ENCODE measurements at places on chromosomes 1 and 21.

DNA sequence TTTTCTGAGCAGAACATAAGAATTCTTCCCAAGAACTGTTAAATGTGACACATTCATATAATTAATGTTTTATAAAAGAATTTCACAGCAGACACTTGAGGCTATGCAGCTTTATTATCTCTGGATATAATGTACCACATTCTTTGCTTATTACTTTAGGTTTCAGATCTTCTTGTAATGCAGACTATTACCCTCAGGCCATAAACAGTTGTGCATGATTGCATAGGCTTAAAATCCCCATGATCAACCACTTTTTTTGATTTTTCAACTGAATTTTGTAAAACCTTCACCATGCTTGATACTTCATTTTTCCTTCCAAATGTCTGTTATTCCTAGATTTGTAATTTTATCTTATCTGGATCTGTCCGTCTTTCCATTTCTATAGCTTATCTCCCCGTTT, 1355.7 kb downstream of the BRINP3 start:
- DNase-seq = no peak

DNA sequence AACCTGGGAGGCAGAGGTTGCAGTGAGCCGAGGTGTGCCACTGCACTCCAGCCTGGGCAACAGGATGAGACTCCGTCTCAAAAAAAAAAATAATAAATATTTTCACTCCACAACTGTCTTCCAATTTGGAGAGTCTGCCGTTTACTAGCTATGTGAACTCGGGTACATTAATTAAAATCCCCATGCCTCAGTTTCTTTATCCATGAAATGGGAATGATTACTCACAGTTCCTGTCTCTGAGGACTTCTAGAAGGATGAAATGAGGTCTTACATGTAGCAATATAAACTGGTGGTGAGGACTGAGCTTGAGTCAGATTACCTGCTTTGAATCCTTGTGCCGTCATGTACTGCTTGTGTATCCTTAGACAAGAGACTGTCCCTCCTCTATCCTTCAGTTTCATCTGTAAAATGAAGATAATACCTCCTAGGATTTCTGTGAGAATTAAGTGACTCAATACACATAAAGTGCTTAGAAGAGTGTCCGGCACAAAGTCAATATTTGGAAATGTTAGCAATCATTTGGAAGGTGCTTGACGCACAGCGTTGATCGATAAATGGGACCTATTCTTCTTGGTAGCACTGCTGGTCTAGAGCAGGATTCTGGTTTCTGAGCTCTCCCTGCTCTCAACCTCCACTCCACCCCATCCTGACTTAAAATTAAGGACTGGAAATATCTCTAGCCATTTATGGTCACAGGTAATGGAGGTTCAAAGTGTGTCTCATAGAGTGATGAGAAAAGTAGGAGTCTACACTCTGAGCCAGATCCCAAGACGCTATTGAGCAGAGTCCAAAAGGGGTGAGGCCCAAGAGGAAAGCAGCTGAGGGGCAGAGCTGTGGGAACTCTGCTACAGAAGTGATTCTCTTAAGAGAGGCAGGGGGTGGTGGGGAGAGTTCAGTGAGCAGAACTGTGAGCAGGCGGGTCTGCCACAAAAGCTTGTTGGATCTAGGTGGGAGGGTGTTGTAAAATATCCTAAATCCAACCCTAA, 11.6 kb upstream of the DDI2 start:
- DNase-seq = no peak

DNA sequence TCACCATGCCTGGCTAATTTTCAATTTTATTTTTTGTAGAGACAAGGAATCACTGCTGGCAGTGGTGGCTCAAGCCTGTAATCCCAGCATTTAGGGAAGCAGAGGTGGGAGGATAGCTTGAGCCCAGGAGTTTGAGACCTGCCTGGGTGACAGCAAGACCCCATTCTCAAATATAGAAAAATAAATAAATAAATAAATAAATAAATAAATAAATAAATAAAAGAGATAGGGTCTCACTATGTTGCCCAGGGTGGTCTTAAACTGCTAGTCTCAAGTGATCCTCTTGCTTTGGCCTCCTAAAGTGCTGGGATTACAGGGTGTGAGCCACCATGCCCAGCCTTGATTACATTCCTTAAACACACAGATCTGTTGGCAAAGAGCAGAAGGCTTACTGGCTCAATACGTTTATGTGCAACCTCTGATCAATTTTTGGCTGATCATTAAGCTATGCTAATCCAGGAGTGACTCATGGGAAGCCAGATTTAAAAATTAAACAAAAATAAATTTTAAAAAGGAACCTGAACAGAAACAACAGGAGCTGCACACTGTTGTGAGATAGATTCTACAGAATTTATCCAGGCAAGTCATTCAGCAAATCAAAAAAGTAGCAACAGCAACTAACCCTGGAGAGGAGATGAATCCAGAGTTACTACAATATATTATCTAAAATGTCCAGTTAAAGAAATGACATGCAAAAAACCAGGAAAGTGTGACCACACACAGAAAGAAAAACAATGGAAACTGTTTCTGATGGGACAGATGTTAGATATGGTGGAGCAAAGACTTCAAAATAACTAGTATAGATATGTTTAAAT, 79.4 kb downstream of the RPE65 start:
- DNase-seq = no peak

DNA sequence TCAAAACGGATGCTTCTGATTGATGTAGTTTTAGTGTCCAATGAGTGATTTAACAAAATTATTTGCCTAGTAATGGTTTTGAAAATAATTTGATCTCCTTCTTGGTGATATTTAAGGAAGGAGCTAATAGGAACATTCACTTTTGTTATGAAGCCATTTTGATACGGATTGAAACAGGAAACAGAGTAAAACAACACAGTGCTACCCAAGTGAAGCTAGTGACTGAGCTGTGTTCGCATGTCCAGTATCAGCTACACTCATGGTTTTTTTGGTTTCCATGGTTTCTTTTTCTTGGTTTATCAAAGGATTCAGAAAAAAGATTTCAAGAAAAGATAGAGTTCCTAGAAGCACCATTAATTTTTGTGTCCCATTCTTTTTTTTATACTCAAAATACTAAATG, 40.1 kb upstream of the PLEKHO1 start:
- DNase-seq = no peak

DNA sequence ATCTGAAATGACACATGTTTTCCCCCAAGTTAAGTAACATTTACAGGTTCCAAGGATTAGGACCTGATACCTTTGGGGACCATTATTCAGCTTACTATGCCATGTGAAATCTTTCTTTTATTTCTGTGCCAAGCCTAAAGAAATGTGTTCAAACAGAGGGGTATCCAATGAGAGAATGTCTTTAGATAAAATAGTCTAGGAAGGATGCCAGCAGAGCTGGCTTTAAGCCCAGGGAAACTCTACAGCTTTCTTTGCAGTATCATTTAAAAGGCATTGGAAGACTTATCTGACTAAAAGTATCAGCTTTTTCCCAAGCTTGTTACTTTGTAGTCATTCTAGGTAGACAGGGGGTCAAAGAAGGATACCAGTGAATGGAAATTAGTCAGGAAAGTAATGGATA, 860.4 kb downstream of the PLA2G4A start:
- DNase-seq = no peak

DNA sequence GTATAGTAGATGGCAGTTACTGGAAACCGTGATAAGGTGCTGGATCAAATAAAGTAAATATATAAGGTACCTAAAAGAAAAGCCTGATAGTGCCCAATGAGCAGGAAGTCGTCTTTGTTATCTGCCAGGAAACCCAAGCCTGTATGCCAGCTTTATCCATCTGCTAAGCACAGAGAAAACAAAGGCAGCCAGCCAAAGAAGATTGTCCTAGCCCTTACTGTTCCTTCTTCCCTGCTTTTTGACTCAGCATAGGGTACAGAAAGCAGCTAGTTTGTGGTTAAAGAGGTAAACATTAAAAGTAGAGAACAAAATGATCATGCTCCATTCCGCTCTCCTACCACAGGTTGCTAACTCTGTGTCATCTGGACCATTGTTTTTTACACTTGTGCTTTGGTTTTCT, 10.1 kb downstream of the KRTAP22-2 start:
- DNase-seq = no peak

GRCh38 chr1:228867108-228867950, 132.1 kb downstream of the RHOU start:
- DNase-seq = no peak

GRCh38 chr1:11298390-11299224, 25.6 kb downstream of the UBIAD1 start:
- no peak for DNase-seq
